Tongue (tissue), 3 donors: ENCODE measurements at places on chromosomes 7 and 10.

DNA sequence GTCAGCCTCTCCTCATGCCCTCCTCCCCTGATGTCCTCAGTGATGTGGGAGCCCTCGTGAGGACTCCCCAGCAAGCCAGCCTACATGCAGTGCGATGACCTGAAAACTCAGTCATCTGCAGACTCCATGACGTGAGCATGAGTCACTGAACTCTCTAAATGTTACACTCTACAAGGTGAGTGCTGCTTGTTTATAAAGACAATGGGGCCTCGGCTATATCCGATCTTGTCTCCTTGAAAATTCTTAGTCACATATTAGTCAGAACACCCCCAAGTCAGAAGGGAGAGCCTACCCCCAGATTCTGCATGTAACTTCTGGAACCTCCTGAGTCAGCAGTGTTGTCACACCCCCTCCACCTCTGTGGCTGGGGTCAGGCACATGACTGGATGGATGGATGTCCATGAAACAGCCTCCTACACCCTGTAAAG, 673.8 kb downstream of the INHBA start:
- DNase-seq: no peak

DNA sequence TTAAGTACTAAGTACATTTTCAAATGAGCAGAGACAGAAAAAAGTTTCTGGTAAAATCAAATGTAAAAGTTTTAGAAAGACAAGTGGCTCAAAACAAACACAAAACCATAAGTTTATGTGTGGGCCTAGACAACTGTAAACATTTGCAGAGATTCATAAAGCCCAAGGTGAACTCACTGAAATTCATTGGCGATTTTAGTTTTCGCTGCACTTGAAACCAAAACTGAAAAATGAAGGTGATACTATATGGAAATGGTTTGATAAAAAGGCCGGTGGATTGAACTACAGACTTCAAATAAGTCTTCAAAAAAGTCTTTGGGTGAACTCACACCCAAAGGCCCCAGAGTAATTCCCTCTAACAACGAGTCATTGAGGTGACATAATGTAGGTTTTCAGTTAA, 1184.9 kb upstream of the C7orf33 start:
- DNase-seq: no peak

DNA sequence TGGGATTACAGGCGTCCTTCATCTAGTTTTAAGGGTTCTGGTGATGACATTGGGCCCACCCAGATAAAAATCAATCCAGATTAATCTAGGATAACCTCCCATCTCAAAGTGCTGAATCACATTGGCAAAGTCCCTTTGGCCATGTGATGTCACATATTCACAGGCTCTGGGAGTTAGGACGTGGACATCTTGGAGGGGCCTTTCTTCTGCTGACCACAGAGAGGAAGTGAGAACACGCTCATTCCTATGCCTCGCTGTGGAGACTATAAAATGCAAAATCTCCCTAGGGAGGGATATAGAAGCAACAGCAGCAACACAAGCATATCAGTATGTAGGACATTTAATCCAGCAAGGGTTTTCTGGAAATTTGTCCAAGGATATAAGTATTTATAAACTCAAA, 266.0 kb upstream of the PITRM1 start:
- no peak for DNase-seq

- no peak for DNase-seq
These were observed 269.9 kb downstream of the SEC23IP start for GRCh38 chr10:120162471-120162870.

DNA sequence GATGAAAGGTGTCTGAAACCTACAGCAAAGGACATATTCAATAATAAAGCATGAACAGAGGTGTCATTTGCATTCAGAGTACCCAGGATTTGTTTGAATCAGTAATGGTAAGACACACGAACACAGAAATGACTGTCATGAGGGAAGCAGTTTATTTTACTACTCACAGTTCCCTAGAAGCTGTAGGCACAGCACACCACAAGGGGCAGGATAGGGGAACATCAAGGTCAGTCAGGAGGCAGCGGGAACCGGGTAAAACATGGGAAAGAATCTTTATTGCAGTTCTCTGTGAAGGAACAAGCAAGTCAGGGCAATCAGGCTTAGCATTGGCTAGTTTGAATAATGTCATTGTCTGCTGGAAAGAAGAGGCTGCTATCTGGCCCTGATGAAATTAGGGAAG, 70.2 kb upstream of the PDSS1 start:
- DNase-seq: no peak

GRCh38 chr10:119726676-119727261, 919 bp downstream of the INPP5F start:
- no peak for DNase-seq

GRCh38 chr7:30845426-30846135, 66.1 kb upstream of the AQP1 start:
- peak; percentile 33 for DNase-seq

- DNase-seq: peak; percentile 70
These were observed 742.3 kb downstream of the TYW1 start for GRCh38 chr7:67738958-67739357.

GRCh38 chr10:33579996-33580395, 245.5 kb upstream of the NRP1 start:
- no peak for DNase-seq

- DNase-seq: no peak
These were observed 528.7 kb downstream of the GRM8 start for GRCh38 chr7:126723966-126724544.

- DNase-seq: no peak
These were observed 154.2 kb downstream of the VWC2 start for GRCh38 chr7:49927631-49928030.

DNA sequence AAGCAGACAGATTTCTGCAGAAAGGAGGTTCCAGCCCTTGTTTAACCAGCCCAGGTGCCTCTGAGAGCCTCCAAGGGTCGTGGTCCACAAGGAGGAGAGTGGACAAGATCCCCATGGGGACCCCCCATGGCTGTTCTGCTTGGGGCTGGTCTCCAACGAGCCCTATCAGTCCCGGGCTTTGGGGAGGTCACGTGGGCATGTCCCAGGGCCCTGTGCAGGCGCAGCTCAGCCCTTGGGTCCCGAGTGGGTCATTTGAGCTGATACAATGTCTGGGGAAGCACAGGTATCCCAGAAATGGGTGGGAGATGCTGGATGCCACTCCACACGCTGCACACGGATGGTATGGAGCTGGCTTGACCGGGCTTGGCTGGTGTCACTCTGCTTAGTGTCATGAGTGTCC, 57.8 kb downstream of the NPTX2 start:
- DNase-seq: no peak

DNA sequence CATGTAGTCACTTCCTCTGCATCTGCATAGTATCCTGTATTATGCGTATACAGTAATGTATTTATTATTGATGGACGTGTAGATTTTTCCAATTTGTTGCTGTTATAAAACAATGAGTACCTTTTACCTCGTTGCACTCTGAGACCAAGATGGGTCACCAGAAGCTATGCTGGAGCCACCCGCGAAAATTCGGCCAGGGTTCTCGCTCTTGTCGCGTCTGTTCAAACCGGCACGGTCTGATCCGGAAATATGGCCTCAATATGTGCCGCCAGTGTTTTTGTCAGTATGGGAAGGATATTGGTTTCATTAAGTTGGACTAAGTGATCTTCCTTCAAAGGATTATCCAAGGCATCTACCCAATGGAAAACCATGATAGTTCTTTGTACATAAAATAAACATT, 1.0 kb downstream of the PSMC2 start:
- no peak for DNase-seq

- peak; percentile 57 for DNase-seq
These were observed 13.6 kb downstream of the VPS50 start for GRCh38 chr7:93245525-93246432.

- no peak for DNase-seq
These were observed 25.3 kb upstream of the PWWP2B start for GRCh38 chr10:132371641-132372081.

- DNase-seq: no peak
These were observed 41.9 kb upstream of the PRKAR2B start for GRCh38 chr7:107002529-107002998.

- no peak for DNase-seq
These were observed 1.6 kb downstream of the C7orf25 start for GRCh38 chr7:42910306-42910705.

GRCh38 chr7:47739301-47739875, 157.5 kb upstream of the TNS3 start:
- no peak for DNase-seq

DNA sequence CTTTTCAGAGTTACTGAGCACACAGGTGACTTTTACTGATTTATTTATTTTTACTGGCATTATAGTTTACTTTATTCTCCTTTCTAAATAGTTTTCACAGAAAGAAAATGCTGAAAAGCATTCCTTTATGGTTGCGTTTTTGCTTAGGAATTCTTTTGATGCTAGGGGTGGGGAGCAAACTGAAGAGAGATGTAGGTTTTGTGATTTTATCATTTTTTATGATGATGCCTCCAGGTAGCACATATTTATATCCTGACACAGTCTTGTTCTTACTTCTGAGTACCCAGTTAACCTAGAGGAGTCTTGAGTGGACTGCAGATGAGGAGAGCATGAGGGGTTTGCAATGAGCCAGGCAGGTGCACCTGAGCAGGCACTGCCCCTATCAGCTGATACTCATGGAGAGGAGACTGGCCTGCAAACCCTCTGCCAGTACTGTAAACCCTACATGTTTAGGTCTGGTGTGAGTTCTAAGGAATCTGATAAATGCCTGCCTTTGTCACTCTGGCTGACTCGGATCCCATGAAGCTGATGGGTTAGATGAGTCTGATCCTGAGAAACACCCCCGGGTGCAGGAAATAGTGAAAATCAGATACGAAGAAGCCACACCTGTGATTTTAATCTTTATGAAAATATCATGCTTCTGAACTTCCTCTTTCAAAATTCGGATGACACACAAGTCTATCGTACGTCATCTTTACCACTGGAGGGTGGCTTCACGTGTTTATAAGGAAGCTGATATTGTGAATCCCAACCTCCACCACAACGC, 302.9 kb downstream of the WDR37 start:
- DNase-seq: no peak

DNA sequence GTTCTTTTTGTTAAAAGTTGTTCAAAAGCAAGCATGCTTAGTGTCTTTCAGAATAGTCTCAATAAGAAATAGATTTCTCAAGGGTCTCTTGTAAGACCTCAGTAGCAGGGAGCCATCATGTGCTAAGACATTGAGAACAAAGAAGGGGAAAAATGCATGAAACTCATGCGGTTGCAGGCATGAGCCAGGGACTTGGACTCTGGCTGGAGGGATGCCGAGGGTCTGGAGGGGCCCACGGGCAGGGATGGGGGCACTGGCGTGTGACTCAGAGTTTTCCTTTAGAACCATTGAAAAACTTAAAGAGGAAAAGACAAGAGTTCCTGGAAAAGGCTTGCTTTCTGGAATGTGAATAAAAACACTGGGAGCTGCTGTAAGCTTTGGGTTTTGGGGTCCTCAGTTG, 253.3 kb downstream of the CCDC3 start:
- no peak for DNase-seq

- DNase-seq: no peak
These were observed 315.5 kb downstream of the MAGI2 start for GRCh38 chr7:79137942-79138341.

DNA sequence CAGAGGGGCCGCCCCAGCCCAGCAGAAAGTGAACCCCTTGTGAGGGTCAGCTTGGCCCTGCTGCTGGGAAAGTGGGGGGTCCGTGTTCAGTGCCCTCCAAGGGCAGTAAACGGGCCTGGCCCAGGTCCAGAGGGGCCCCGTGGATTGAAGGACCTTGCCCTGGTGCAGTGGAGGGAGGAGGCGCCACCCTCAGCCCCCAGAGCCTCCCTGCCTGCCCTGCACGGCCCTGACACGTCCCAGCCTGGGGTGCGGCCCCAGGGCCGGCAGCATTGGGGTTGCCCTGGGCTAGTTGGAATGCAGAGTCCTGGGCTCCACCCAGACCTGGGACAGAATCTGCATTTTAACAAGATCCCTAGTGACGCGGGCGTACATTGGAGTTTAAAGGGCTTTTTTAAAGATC, 42.8 kb upstream of the FOXL3 start:
- no peak for DNase-seq

DNA sequence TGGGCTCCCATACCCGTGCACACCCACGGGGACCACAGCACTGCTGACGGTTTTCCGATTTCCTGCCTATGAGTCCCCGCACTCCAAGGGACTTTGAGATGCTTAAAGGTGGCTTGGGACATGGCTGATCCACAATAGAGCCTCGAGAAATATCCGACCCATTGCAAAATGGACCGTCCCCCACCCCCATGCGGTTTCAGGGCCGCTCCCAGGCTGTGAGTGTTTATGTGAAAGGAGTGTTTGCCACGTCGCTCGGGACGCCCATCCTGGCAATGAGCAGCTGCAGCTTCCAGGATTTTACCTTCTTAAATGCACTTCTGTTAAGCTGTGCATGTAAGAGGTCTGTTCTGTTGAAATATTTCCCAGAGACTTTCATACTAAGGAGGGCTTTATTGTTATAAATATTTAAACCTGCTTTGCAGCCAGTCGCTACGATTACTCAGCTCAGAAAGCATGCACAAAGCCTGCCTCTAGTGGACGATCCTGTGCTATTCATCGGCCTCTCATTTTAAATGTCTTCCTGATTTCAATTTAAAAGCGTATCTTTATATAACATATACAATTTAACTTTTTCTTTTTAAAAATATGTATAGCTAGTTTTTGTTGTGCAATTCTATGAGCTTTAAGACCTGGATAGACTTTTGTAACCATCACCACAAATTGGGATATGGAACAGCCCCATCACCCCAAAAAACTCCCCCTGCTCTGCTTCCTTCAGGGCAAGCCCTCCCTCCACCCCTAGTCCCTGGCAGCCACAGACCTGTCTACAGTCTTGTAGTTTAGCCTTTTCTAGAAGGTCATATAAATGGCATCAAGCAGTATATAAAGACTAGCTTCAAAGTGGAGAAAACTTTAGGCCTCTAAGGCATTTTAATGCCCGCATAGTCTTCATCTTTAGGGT, 418.3 kb downstream of the PAXIP1 start:
- DNase-seq: peak; percentile 70

GRCh38 chr7:40918701-40919271, 784.0 kb downstream of the SUGCT start:
- peak; percentile 38 for DNase-seq

- no peak for DNase-seq
These were observed 21.6 kb upstream of the GIMAP2 start for GRCh38 chr7:150663802-150664494.

- DNase-seq: no peak
These were observed 7.8 kb downstream of the C1GALT1 start for GRCh38 chr7:7190142-7190541.

DNA sequence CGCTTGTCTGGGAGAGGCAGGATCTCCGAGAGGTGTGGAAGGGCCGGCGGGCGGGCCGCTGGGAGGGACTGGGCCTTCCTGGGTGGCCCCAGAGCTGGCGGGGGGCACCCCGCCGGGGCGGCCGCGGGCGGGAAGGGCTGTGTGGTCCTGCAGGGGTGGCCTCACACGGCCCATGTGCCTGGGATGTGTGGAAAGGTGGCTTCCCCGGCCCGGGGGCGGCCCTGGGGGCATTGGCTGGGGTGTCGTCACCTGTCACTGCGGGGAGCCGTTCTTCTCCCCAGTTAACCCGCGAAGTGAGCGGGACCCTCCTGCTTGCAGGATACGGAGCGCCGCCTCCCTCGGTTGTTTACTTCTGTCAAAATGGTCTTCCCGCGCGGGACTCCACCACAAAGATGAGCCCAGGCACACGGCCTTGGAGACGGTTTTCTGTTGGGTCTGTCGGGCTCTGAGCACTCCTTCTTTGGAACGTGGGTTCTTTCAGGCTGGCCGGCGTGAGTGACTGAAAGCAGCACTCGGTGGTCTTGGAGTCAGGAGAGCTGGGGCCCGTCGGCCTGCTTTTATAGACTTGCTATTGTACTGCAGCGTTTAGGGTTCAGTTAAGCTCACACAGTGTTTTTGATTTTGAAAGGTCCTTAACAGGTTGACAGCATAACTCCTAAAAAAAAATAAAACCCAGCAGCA, 700 bp downstream of the SMC3 start:
- peak; percentile 63 for DNase-seq

- no peak for DNase-seq
These were observed 209.1 kb upstream of the PTER start for GRCh38 chr10:16227674-16228073.
